Naive thymus-derived CD4-positive, alpha-beta T cell (primary cell): ENCODE measurements at places on chromosomes 16 and 17. TPM values are rescaled to one million over a fixed set of nuclear protein-coding genes. Genes with fewer than 3 reads are reported as not detected.

KRT20 gene
- not detected for total RNA-seq

- no peaks in the 10 kb centered on the region for H3K36me3 ChIP-seq
- H3K4me1 ChIP-seq: no peaks in the 10 kb centered on the region
- no peak overlapping the region for H3K27ac ChIP-seq
- no peaks in the 10 kb centered on the region for H3K27me3 ChIP-seq
These were observed 10.5 kb downstream of the CEP295NL start for GRCh38 chr17:78892520-78892919.

FNDC8 gene
- not detected for total RNA-seq

DNA sequence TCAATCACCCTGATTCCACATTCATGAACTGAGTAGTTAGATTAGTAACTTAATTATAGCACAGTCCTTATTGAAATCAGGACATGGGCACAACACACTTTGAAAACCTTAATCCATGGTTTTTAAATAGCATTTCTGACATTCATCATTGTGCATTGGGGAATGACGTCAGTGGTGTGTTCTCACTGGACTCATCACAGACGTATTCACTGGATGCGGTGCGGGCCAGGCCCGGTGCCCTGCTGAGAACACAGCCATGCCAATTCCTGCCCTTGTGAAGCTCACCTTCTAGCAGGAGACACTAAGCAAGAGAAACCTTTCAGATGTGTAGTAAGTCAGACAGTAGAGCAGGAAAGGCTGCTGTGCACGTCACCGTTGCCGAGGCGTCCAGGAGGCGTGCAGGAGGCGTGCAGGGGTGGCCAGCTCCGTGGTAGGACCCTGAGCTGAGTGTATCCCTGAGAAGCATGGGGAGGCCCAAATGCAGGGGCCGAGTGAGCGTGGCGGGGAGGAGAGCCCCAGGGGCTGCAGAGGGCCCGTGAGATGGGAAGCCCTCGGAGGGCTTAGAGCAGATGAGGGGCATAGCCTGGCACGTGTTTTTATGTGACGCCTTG lies 12.9 kb downstream of the BANP start:
- peaks cover 39% of the 10 kb centered on the region for H3K4me1 ChIP-seq
- peak overlapping the region; percentile 61 for H3K27ac ChIP-seq
- DNase-seq: no peak
- no peaks in the 10 kb centered on the region for H3K27me3 ChIP-seq
- no peak overlapping the region for H3K4me3 ChIP-seq
- no peaks in the 10 kb centered on the region for H3K36me3 ChIP-seq

ZPBP2 gene
- total RNA-seq: not detected in 2 replicates

PFAS gene
- 36.2 TPM for total RNA-seq

CA4 gene
- not detected for total RNA-seq

- H3K27me3 ChIP-seq: no peaks in the 10 kb centered on the region
- H3K27ac ChIP-seq: no peak overlapping the region
- H3K36me3 ChIP-seq: no peaks in the 10 kb centered on the region
These were observed 54.9 kb downstream of the RGS9 start for GRCh38 chr17:65191811-65192740.

GRCh38 chr16:4071686-4072561 lies 44.3 kb downstream of the ADCY9 start:
- no peaks in the 10 kb centered on the region for H3K36me3 ChIP-seq
- no peaks in the 10 kb centered on the region for H3K27me3 ChIP-seq
- H3K27ac ChIP-seq: no peak overlapping the region
- H3K4me1 ChIP-seq: peaks cover under 1% of the 10 kb centered on the region

- H3K36me3 ChIP-seq: no peaks in the 10 kb centered on the region
- no peak overlapping the region for H3K27ac ChIP-seq
- H3K4me3 ChIP-seq: no peak overlapping the region
These were observed 415.1 kb upstream of the DYNLRB2 start for GRCh38 chr16:80125677-80126076.

DNA sequence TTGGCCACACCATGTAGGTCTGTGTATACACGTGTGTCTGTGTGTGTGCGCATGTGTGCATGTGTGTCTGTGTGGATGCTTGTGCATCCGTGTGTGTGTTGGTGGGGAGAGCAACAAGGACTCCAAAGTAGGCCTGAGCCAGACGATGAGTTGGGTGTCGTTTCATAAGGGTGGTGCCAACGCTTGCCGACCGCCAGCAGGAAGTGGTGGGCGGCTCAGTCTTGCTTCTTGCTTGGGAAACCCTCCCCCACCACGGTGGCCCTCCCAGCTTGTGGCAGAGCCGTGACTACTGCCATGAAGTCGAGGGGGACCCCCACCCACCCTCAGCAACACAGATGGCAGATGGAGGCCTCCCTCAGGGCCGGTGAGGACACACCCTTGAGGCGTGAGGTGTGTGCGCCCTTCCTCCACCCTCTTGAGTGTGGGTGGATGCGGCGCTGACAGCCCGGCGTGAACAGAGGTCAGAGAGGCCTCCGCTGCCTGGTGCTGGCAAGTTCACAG lies 17.5 kb downstream of the SBK1 start:
- H3K4me1 ChIP-seq: peaks cover 49% of the 10 kb centered on the region
- peak; percentile 90 for DNase-seq
- H3K4me3 ChIP-seq: peak overlapping the region; percentile 59

DNA sequence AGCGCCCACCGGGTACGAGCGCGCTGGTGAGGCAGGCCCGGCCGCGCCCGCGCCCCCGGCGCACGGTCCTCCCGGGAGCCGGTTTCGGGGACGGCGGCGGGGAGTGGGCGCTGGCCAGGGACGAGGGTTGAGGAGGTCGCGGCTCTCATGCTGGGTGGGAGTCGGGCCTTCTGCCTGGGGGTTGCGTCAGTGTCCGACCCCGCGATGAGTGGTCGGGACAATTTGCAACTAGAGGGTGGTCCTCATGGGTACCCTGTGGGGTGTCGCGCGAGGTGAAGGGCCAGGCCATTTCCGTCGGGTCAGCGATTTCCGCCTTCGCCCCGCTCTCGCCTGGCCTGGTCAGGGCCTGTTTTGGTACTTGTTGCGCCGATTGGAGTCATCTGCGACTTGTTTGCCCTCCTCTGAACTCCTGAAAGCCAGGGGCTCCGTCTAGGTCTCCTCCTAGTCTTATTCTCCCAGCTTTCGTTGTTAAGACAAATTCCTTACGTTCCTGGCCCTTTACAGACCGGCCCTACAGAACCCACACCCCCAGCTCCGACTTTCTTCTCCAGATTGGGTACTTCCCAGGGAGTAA lies 14.9 kb downstream of the NAA60 start:
- no peaks in the 10 kb centered on the region for H3K36me3 ChIP-seq
- H3K27ac ChIP-seq: peak overlapping the region; percentile 96
- peak overlapping the region; percentile 84 for H3K4me3 ChIP-seq
- no peaks in the 10 kb centered on the region for H3K27me3 ChIP-seq
